ENCODE measurements at places on chromosomes 12 and 14.

GRCh38 chr12:94710933-94711332, 60.6 kb upstream of the TMCC3 start:
- DNase-seq: no peak

DNA sequence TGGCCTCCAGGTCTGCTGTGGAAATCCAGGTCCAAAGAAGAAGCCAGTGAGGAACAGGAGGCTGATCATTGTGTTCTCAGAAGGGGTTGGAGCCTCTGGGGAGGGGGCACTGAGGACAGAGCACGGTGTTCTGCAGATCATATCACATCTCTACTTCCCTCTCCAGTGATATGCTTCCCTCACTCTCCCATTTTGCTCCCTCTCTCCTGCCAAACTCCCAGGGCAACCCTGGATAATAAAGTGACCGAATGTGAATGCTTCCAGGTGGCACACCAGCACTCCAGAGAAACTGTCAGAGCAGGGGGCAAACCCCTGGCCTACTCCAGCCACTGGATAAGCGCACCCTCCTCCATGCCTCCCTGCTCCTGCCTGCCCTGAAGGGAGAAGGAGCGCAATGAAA, 57.8 kb downstream of the DPF3 start:
- no peak for DNase-seq

- no peak for DNase-seq
Measured at GRCh38 chr12:132292328-132293319, 36.8 kb downstream of the GALNT9 start.

DNA sequence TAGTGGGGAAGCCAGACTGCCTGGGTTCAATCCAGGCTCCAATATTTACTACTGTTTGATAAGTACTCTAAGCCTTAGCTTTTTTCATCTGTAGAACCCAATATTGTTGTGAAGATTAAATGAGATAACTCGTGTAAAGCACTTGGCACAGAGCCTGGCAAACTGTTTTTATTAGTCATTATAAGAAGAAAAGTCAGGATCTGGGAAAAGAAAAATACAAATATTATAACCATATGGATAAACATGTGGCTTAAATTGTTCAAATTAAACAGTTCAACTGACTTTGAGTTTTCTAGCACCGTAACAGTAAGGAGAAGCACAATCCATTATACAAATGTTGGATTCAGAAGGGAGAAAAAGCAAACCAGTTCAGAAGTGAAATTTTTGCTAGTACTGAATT, 22.0 kb upstream of the CDK17 start:
- no peak for DNase-seq

DNA sequence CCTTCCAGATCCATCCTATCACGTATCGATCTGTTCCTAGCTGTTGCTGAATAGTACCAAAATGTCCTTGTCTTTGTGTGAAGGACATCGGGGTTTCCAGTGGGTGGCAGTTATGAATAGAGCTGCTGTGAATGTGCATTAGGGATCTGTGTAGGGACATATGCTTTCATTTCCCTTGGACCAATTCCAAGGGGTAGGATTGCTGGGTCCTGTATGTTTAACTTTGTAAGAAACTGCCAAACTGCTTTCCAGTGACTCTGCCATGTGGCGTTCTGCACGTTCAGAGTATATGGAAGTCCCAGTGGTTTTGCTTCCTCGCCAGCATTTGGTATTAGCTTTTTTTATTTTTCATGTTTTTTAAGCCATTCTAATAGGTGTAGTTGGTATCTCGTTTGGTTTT, 28.6 kb downstream of the PACS2 start:
- no peak for DNase-seq

All from NCI-H226 (cell line).